ENCODE measurements at places on chromosomes 7 and 10.

DNA sequence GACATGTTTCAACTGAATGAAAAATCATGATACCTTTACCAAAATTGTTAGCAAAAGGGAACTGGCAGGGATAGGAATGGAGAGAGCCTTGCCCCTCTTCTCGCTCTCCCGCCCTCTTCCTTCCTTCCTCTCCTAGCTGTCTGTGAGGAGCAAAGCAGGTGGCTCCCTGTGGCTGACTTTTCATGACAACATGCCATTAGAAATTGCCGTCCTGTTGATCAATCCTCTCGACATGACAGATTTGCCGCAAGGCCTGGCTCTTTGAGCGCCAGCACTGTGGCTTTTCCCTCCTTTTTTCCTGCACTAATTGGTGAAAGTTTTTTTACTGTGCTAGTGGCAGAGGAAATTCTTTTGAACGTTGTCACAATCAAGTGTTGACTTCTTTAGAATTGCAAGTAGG, 171.1 kb downstream of the TCF7L2 start:
- DNase-seq, result no peak

GRCh38 chr7:32275216-32276009, 205.2 kb upstream of the PDE1C start:
- DNase-seq, result no peak

- no peak for DNase-seq
Measured at GRCh38 chr10:113221756-113222168, 271.7 kb downstream of the TCF7L2 start.

DNA sequence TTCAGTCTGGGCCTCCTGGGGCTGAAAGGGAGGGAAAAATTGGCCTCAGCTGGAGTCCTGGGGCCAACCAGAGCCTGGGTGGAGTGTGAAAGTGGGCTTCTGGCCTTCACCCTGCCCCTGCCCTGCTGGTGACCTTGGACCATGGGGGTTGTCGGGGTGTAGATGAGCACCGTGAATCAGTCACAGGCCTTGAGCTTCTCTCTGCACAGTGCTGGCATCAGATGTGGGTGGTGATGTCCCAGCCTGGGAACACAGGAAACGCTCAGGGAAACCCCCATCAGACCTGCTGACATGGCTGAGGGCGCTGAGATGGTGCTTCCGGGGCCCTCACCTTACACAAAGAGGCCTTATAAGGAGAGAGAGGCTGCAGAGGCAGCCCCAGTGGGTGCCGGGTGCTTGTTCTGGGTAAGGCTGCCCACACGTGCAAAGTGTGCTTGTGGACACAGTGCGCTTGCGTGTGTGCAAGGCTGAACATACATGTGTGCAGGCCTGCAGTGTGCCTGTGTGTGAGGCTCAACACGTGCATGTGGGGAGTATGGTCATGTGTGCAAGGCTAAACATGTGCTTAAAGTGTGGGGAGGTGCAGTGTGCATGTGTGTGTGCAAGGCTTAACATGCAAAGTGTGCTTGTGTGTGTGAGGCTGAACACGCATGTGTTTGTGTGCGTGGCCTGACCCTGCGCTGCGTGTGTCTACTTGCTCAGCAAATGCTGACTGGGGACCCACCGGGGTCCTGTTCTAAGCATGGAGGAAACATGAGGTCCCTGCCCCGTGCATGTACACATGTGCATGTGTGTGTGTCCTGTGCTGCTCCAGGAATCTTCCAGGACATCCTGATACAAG, 6.5 kb downstream of the ARPC1B start:
- DNase-seq, result peak; percentile 84

- DNase-seq, result no peak
Measured at GRCh38 chr7:68314208-68314607, 1284.1 kb upstream of the AUTS2 start.

DNA sequence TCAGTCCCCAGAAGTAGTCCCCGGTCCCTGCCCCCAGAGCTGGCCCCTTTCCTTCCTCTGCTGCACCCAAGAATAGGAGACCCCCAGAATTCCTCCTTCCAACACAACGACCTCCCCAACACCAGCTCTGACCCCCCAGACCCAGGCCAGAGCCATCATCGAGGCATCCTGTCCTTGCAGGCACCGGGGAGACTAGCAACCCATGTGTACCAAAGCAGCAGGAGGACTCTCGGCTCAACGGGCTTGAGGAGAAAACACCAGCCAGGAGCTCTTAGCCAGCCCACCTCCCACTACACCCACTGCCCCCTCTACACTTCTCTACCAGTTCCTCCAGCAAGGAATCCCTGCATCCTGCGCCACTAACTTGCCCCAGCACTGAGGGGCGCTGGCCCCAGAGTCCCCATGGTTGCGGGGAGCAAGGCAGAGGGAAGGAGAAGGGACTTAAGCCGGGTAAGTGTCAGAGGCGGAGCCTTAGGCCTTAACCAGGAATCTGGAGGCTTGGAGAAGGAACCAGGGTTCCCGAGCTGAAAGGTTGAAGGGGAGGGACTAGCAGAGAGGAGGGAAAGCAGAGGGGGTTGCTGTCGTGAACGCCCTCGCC, 3.9 kb downstream of the GRID1 start:
- no peak for DNase-seq

DNA sequence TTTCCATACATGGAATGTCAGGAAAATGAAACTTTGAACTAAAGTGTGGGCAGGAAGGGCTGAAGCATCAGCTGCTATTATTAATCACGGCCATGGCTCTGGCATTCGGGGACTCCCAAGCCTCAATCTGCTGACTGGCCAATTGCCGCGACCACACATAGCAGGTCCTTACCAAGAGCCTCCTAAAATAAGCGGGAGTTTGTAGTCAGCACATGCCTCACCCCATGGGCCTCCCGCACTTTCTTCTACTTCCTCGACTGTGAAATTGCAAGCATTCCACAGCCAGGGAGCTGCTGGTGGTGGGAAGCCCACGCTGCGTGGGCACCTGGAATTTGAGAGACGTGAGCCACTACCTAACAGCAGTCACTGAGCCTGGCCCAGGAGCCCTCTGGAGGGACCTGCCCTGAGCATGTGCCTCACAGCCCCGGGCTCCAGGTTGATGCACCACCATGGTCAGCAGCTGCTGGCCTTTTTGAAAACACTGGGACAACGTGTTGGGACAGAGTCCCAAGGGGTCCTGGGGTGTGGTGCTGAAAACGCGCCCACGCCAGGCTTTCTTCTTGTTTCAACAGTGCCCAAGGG, 211.4 kb downstream of the TNS3 start:
- DNase-seq, result no peak

DNA sequence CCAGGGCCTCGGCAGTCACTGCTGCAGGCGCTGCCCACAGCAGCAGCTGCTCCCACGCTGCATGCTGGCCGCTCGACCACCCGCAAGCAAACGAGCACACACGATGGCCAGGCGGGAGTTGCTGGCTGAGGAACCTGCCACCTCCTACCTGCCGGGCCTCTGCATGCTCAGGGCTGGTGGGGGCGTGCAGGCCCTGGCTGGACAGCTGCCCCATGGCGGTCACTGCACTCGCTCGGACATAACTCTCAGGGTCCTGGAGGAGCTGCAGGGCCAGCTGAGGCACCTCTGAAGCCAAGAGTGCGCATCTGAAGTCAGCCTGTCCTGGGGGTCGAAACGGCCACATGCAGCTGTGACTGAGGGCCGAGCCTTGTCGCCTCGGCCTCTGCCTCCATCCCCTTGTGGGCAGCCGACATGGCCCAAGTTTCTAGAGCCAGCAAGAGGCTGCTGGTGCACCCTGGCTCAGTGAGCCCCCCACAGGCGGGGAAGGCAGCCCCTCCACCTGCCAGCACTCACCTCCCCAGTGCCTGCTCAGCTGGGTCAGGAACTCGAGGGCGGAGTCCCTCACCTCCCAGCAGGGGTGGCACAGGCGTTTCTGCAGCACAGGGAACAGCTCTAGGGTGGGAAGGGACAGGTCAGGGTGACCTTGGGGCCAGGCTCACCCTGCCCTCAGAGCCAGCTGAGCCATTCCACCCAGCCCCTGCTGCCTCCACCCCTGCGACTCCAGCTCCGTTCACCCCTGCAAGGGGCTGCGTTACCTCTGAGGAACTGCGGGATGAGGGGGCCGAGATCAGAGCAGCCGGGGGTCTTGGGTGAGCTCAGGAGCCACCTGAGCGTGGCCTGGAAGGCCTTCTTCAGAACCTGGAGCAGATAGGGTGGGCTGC, 16.1 kb downstream of the BRAT1 start:
- DNase-seq, result no peak

DNA sequence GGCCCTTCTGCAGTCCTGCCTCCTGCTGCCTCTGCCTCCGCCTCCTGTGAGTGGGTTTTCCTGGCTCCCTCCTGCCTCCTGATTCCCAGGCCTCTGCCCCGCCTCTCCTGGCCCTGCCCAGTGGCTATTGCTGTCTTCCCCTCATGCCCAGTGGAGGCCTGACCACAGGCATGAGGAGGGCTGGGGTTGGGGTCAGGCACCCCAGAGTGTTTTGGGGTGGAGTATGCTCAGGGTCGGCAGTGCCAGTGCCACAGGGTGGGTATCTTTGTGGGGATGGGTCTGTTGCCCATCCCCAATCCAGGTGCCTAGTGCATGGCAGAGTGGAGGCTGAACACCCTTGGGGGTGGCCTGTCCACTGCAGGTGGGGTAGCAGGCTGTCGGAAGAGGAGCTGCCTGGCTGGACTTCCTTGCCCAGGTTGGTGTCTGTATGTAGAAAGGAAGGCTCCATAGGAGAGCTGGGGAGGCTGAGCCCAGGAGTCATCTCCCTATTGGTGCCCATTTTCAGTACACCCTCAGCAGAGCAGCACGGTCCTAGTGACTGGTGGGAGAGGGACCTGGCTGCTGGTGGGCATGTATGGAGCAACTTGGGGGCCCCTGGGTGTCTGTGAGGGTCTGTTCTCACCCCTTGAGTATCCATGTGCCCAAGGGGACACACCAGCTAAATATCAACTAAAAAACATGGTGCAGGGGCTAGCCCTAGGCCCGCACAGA, 62.2 kb downstream of the ARHGAP22 start:
- DNase-seq, result no peak

GRCh38 chr7:68862736-68863135, 735.5 kb upstream of the AUTS2 start:
- no peak for DNase-seq

DNA sequence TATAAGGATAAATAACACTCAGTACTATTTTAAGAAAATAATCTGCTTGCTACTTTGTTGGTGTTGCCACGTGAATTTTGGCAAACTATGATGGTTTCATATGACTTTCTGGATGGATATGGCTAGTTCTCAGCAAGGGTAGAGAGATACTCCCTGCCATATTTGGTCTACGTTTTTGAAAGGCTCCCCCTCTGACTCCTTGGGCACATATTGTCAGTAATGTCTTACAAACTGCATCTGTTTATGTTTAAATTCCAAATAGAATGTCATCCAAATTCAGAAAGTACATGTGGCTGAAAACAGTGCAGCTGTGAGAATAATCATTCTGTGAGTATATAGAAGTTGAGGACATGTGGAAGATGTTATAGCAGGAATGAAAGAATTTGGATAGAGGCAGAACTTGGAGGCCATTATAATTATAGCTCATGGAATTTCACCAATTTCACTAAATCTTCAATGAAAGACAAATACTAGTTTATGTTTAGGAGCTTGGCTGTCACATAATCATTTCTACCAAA, 107.8 kb downstream of the SRI start:
- no peak for DNase-seq

- DNase-seq, result no peak
Measured at GRCh38 chr10:31017534-31018355, 13.9 kb downstream of the ZNF438 start.

DNA sequence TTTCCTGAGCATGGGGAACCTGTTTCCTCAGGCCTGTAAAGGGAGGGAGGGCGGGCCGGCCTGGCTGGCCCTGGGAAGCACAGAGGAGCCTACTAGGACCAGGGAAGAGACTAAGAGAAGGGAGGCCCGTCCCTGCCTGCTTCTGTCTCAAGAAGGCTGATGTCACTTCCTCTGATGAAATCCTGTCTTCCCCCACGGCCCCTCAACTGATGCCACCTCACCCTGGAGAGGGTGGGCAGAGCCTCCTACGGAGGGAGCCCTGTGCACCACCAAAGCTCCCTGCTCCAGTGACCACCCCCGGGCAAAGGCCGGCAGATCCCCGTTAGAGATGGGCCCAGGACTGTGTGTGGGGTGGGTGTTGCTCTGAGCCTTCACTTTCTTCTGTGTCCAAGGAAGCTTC, 1.0 kb upstream of the PILRA start:
- DNase-seq, result no peak

GRCh38 chr7:111173990-111174389, 83.1 kb downstream of the LRRN3 start:
- no peak for DNase-seq

- peak; percentile 14 for DNase-seq
Measured at GRCh38 chr10:79066411-79067240, 2.1 kb upstream of the ZMIZ1 start.

- DNase-seq, result no peak
Measured at GRCh38 chr7:46999866-47000265, 582.0 kb downstream of the TNS3 start.

DNA sequence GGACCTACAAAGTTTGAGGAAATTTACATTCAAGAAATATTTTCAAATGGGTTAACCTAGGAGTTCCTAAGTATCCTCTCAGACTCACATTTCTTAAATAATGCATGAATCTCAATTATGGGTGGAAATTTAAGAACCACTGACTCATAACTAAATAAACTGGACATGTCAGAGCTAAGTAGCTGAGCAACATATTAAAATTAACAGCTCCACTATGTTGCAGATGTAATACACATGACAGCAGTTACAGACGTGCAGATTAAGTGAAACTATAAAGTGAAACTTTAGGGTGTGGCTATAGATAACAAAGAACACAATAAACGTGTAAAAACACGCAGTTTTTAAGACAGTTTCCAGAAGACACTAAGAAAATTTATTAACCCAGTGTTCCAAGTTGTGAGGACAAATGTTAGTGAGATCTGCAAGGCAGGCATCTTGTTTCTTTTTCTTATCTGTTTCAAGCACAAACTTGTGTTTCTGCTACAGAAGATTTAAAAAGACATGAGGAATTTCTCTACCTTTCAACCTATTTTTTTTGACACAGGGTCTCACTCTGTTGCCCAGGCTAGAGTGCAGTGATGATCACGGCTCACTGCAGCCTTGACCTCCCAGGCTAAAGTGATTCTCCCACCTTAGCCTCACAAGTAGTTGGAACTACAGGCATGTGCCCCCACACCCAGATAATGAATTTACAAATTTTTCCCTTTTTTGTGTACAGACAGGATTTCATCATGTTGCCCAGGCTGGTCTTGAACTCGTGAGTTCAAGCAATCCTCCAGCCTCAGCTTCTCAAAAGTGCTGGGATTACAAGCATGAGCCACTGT, 25.3 kb downstream of the DNMBP start:
- DNase-seq, result no peak

- DNase-seq, result no peak
Measured at GRCh38 chr7:121272676-121273075, 56.1 kb upstream of the WNT16 start.

GRCh38 chr7:51005074-51005473, 222.4 kb upstream of the GRB10 start:
- no peak for DNase-seq

- no peak for DNase-seq
Measured at GRCh38 chr7:113813471-113813870, 105.3 kb downstream of the PPP1R3A start.

DNA sequence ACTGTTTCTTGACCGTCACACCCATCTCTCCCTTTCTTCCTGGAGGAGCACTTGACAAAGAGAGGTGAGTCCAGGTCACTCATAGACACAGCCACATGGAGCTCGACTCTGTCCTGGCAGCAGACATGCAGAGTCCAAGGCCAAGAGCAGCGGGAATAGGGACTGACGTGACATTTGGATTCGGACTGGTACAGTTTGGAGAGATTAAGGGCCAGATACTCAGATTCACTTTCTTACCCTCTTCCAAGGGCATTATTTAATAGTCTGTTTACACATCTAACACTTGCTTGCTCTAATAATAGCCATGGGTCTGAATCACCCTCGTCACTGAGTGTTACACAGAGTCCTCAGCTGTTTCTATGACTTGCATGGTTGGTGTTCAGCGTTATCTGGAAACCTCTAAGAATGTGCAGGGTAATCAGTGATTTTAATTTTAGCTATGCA, 39.2 kb upstream of the OTUD1 start:
- no peak for DNase-seq
